Mammary epithelial cell (primary cell): ENCODE measurements at places on chromosomes 12 and 14. TPM values are rescaled to one million over a fixed set of nuclear protein-coding genes. Genes with fewer than 3 reads are reported as not detected.

- DNase-seq: no peak
Observed at GRCh38 chr14:92801917-92802316, 7.8 kb downstream of the GOLGA5 start.

DNA sequence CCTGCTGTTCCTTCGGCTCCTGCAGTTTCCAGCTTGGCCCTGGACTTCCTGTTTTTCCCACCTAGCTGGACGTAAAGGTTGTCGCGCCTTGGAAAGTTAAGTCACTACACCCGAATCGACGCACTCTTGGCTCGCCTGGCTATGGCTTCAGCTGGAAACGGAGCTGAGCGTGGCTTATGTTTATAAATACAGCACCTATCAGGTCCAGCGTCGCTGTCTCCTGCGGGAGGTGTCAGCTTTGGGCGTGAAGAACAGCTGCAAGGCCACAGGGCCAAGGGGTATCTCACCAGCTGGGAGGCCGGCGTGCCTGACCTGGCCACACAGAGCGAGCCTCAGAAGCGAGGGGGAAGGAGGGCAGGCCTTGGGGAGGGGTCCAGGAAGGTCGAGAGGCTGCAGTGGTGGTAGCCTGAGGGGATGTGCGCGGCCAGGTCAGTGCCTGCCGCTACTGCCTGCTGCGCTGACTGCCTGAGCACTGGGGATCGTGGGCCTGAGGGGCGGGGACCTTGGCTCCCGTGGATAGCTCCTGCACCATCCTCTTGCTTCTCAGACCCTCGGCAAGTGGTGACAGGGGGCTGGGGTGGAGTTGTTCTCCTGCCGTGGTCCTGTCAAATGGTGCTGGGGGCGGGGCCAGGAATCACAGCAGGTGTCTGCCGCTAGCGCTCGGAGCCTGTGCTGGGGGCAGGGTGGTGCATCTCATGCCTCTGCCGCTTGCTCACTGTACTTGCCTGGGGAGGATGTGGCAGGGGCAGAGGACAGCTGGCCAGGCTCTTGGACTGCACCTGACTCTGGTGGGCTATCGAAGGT, 12.5 kb downstream of the PACS2 start:
- no peak for DNase-seq

DNA sequence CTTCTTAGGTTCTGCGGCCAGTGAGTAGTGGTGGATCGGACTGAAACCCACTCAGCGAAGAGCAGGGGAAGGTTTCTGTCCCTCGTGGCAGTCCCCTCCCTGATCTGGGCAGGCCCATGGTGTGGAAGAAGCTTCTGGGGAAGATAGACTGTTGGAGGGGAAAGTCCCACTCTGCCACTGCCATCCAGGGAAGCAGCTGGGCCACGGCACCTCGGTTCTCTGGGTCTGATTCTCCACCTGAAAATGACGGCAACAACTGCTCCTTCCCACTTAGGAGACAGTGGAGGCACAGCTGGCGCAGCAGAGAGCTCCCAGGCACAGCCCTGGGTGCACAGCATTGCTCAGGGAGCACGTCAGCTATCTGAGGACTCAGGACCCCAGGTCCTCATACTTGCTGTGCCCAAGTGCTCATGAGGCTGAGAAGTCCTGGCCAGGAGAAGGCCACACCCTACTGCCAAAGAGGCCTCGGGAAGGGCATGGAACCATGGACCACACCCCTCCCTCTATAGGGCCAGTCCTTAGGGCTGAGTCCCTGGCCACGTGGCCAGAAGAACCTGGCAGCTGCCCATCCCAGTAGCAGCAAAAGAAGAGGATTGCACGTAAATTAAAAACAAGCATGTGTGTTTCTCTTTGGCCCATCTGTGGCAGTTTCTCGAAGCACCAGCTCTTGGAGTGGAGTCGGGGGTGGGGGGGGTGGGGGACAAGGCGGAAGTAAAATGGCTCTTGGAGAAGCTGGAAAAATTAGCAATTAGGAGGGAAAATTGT, 85.3 kb upstream of the BCL11B start:
- no peak for DNase-seq

DNA sequence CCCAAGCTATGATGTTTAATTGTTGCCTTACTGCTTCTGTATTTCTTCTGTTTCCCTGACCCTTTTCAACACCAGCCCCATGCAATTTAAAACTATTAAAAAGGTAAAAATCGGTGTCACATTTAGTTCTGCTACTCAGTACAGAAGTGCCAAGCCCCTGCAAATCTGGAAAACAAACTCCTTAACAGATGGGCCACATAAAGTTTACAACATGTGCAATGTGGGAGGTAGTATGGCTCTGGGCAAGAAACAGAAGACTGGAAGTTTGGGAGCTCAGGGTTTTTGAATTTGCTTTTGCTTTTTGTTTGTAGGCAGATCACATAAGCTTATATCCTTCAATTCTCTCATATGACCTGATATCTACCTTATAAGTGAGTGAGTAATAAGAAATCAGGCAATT, 404.0 kb upstream of the ATP2B1 start:
- DNase-seq: no peak

DNA sequence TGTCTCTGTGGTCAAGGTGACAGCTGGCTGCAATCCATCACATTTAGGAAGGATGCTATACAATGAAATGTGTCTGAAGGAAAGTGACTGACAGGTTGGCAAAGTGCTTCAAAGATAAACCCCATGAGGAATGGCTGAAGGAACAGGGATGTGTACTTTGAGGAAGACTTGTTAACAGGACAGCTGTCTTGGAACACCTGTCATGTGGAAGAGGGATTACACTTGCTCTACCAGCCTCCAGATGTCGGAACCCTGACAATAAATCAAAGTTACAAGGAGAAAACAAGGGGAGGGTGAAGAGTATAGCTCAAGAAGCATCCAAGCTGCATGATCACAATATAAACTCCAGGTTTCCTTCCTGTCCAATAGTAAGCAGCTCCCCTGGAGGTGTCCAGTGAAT, 147.8 kb upstream of the TMCC3 start:
- DNase-seq: no peak

DNA sequence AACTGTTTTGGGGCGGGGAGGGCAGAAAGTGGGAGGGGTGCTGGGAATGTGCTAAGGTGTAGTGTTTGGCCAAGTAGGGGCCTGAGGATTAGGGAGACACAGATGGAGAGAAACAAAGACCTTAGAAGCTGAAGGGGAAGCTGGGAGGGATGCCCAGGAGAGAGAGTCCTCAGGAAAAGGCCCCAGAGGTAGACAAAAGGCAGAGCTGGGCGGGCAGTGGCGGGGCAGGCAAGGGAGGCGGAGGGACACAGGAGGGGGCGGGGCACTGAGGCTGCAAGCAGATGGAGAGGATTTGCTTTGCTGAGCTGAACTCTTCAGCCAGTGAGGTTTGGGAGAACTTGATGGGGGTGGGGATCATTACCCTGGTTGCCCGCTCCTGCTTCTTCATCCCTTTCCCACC, 2.8 kb downstream of the PTMS start:
- no peak for DNase-seq

DNA sequence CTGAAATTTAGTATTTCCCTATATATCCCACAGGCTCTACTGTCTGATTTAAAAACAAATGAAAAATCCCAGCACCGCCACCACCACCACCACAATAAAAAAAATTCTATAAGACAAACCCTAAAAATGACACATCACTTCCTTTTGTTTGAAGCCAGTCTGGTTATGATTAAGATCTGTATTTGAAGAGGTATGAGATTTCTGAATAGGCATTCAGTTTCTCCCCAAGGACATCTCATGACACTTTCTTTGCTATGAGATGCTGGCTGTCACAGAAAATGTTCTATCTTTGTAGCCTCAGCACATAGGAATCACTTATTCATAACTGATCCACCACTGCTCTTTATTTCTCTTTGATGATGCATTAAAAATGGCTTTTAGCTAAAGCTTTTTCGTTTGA, 1071.0 kb downstream of the SLC6A15 start:
- DNase-seq: peak; percentile 28

DNA sequence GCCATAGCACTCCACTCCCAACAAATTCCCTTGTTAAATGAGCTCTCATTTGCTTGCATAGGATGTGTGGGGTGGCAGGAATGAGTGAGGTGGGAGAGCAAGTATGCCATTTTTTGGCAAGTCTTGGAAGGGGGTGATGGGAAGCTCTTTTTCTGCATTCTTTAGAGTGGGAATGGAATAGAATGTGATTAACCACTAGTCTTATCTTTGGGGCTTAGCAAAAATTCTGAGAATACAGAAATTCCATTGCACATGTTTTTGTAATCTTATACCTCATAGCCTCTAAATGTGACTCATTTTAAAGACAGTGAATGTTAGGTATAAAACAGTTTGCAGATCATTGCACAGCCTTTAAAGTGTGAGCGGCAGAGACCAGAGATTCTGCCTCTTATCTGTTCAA, 28.4 kb upstream of the NEDD1 start:
- DNase-seq: no peak

- no peak for DNase-seq
Observed at GRCh38 chr12:32499048-32499447, 99.7 kb downstream of the FGD4 start.

- DNase-seq: no peak
Observed at GRCh38 chr14:26088275-26088674, 509.6 kb downstream of the NOVA1 start.

DNA sequence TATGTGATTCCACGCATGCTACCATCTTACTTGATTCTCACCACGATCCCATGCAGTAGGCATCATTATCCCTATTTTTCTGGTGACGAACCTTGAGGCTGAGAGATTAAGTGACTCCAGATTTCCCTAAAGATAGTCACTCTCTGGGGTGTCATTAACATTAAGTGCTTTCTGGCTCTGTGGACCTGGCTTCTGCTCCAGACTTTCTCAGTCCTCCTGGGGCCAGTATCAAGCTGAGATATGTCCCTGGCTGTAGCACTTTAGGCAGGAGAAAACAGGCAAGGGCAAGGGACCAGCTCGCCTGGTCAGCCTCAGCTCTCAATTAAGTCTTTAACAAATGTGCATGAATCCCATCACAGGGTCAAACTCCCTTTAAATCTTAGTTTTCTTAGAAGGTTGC, 38.3 kb upstream of the PRB2 start:
- DNase-seq: no peak

DNA sequence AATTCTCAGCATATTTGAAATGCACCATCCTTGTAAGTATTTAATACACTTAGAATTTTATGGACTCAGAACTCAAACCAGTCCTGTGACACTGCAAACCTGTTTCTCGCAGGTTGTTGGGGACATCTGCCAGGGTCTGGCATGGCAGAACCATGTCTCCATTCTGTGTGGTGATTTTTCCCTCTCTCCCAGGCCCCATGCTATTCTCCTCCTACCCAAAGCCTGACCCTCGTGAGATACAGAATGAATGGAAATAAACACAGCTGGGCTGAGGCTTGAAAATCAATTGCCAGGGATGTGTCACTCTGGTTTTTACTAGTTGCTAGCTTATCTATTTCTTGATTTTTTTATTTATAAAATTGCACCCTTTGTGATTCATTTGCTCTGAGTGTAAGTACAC, 19.8 kb downstream of the TPH2 start:
- DNase-seq: no peak

- DNase-seq: peak; percentile 90
Observed at GRCh38 chr12:111773801-111774551, 7.2 kb downstream of the ALDH2 start.

- peak; percentile 46 for DNase-seq
Observed at GRCh38 chr12:46983393-46983793, 96.0 kb upstream of the PCED1B start.

- DNase-seq: no peak
Observed at GRCh38 chr14:67541448-67542387, 8.6 kb downstream of the PLEKHH1 start.

DNA sequence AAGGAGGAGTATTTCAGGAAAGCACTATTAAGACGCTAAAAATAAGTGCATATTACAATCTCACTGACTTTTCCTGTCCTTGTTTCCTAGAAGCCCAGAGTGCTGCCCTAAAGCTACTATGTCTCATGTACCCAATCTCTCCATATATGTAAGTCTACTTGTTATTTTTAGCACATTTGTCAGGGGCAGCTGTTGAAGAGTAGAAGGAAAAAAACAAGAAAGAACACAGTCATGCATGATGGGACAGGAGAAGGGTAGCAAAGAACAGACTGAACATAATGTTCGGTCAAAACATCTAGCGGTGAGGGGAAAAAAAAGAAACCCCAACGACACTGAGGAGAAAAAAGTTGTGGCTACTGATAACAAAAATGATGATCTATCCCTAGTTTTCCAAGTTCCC, 14.3 kb downstream of the YBX3 start:
- DNase-seq: no peak

GRCh38 chr12:61646639-61647038, 613.6 kb upstream of the USP15 start:
- DNase-seq: no peak

DNA sequence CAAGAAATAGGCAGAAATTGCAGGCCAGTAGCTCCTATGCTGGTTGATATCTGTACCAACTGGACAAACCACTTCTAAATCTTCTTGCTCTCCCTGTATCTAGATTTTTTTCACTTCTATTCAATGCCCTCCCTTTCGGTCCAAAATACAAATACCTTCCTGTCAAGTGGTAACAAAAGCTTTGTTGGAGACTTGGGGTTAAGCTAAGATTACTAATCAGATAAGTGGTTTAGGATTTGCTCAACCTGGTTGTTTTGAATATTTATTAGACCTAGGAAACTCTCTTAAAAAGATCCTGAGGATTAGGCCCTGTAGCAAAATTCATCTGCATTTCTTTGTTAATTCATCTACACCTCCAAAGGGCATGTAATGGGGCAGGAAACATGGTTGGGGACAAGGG, 410.1 kb downstream of the NAV3 start:
- no peak for DNase-seq

Gene ZFC3H1
- 13.6 TPM for polyA plus RNA-seq

Gene WASHC4
- polyA plus RNA-seq: 16.4 TPM

Gene NEK9
- 17.7 TPM for polyA plus RNA-seq

Gene HSPA2
- polyA plus RNA-seq: 4.1 TPM

Gene KRT78
- polyA plus RNA-seq: not detected

Gene CFAP251
- polyA plus RNA-seq: 16.3 TPM
